Activated CD8-positive, alpha-beta memory T cell treated with anti-CD3 and anti-CD28 coated beads, Interleukin-2, amount 10 ng/mL, durations not matched to agents 7 days and 5 days (primary cell): ENCODE measurements at places on chromosomes 4 and X. TPM values are rescaled to one million over a fixed set of nuclear protein-coding genes. Genes with fewer than 3 reads are reported as not detected.

GRCh38 chr4:53599632-53600031 is 8.3 kb upstream of the LNX1 start:
- no peak overlapping the region for H3K4me3 ChIP-seq
- H3K36me3 ChIP-seq: no peaks in the 10 kb centered on the region
- H3K27me3 ChIP-seq: peaks cover 2% of the 10 kb centered on the region
- no peak for DNase-seq
- H3K27ac ChIP-seq: no peak overlapping the region
- H3K4me1 ChIP-seq: no peaks in the 10 kb centered on the region

- no peaks in the 10 kb centered on the region for H3K36me3 ChIP-seq
- no peak overlapping the region for H3K27ac ChIP-seq
- H3K4me1 ChIP-seq: no peaks in the 10 kb centered on the region
- H3K4me3 ChIP-seq: no peak overlapping the region
- H3K27me3 ChIP-seq: peaks cover under 1% of the 10 kb centered on the region
Measured at GRCh38 chr4:151803246-151803645, 42.4 kb upstream of the GATB start.

DNA sequence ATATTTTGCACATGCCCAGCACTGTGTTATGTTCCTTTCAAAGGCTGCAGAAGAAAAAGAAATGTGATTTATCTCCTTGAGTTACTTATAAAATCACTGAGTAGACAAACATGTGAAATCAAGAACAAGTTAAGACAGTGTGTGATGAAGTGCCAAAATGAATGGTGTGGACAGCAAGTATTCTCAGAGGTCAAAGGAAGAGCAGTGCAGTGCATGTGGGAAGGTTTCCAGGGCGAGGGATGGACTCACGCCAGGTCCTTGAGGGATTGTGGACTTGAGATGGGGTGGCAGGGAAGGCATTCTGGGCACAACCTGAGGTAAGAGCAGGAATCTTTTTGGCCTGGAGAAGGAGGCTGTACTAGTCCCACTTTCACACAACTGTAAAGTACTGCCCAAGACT is 115.5 kb downstream of the FNIP2 start:
- H3K36me3 ChIP-seq: peaks cover 25% of the 10 kb centered on the region
- no peaks in the 10 kb centered on the region for H3K27me3 ChIP-seq

The REELD1 gene
- total RNA-seq: 0.45 TPM

- H3K4me3 ChIP-seq: no peak overlapping the region
- no peak overlapping the region for H3K27ac ChIP-seq
- no peaks in the 10 kb centered on the region for H3K4me1 ChIP-seq
- peaks cover 1% of the 10 kb centered on the region for H3K36me3 ChIP-seq
Measured at GRCh38 chr4:17911608-17912007, 100.8 kb downstream of the NCAPG start.

The IGSF1 gene
- total RNA-seq: not detected
